ENCODE measurements at places on chromosomes 3 and 15. TPM values are rescaled to one million over a fixed set of nuclear protein-coding genes. Genes with fewer than 3 reads are reported as not detected.

The MESP2 gene
- 0.19 TPM for polyA plus RNA-seq

The CCK gene
- polyA plus RNA-seq = not detected

The CFAP92 gene
- not detected for polyA plus RNA-seq

The ST3GAL6 gene
- 0.91 TPM for polyA plus RNA-seq

Data from B cell (primary cell).